ENCODE measurements at places on chromosomes 4 and X. TPM values are rescaled to one million over a fixed set of nuclear protein-coding genes. Genes with fewer than 3 reads are reported as not detected.

Gene MAP9
- 13.2 TPM for total RNA-seq

Gene USP26
- not detected for total RNA-seq

Gene PLAC8
- 3.3 TPM for total RNA-seq

Gene MAGEB18
- not detected for total RNA-seq

Gene CENPC
- total RNA-seq: 17.7 TPM

Gene SLC2A9
- 22.5 TPM for total RNA-seq

Gene DKC1
- 149 TPM for total RNA-seq

Gene AFM
- not detected for total RNA-seq

Gene RPL9
- total RNA-seq: 1,620 TPM

GRCh38 chr4:80112236-80112635 is 39.2 kb upstream of the ANTXR2 start:
- peak; percentile 42 for DNase-seq
- no peak overlapping the region for H3K4me3 ChIP-seq
- H3K4me1 ChIP-seq: no peaks in the 10 kb centered on the region
- H3K27ac ChIP-seq: no peak overlapping the region
- H3K36me3 ChIP-seq: no peaks in the 10 kb centered on the region

DNA sequence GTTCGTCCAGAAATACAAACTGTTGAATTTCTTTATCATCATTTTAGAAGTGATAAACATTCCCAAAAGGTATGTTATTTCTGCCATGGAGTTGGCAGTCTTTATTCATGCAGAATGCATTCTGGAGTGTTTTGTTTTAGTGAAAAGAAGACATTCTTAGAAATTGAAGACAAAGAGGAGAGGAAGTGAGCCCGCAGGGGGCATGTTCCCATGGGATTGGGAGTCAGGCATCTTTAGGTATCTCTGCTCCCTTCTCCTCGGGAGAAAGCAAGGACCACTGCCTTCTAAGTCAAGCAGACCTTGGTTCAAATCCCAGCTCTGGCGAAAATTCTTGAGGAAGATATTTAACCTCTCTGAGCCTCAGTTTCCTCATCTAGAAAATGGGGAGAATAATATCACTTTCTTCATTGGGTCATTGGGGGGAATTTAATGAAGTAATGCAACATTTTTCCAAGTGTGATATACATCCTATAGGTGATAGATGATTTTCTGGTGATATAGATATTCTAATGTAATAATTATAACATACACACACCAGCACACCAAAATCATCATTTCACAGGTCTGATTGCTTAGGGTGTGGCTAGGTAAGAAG is 26.5 kb upstream of the CHRNA9 start:
- no peak overlapping the region for H3K27ac ChIP-seq
- no peaks in the 10 kb centered on the region for H3K36me3 ChIP-seq
- H3K4me1 ChIP-seq: peaks cover 19% of the 10 kb centered on the region
- DNase-seq: no peak
- no peak overlapping the region for H3K4me3 ChIP-seq
- H3K27me3 ChIP-seq: no peaks in the 10 kb centered on the region

- no peak overlapping the region for H3K4me3 ChIP-seq
- DNase-seq: no peak
- no peaks in the 10 kb centered on the region for H3K27me3 ChIP-seq
- H3K36me3 ChIP-seq: no peaks in the 10 kb centered on the region
- H3K27ac ChIP-seq: no peak overlapping the region
Measured at GRCh38 chr4:185092535-185093197, 50.4 kb upstream of the SLC25A4 start.

DNA sequence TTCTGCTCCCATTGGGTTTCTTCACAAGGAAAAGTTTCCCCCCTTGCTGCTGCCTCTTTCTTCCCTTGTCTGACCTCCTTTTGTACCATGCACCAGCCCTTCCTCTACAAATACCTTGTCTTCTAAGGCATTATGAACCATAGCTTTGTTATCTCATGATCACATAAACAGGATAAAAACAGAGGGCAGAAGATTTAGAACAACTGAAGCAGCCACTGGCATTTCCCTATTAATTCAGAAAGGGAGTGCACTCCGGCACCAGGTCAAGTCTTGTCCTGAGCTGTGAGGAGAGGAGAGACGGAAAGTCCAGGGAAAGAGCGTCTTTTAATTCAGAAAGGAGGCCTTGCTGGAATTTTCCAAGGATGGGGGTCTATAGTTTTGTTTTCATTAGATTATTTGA is 281.7 kb downstream of the RCHY1 start:
- no peaks in the 10 kb centered on the region for H3K36me3 ChIP-seq
- no peak for DNase-seq
- H3K4me1 ChIP-seq: no peaks in the 10 kb centered on the region
- no peak overlapping the region for H3K27ac ChIP-seq
- no peak overlapping the region for H3K4me3 ChIP-seq

GRCh38 chr4:107034996-107035818 is 906 bp downstream of the DKK2 start:
- H3K4me1 ChIP-seq: peaks cover 24% of the 10 kb centered on the region
- H3K27me3 ChIP-seq: peaks cover 49% of the 10 kb centered on the region
- no peak for DNase-seq

DNA sequence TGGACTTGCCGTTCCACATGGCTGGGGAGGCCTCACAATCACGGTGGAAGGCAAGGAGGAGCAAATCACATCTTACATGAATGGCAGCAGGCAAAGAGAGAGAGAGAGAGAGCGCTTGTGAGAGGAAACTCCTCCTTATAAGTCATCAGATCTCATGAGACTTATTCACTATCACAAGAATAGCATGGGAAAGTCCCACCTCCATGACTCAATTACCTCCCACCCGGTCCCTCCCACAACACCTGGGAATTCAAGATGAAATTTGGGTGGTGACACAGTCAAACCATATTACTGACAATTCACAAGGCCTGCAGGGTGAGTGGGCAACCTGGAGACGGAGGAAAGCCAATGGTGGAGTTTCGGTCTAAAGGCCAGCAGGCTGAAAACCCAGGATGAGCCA is 394.3 kb upstream of the TRAM1L1 start:
- no peak overlapping the region for H3K4me3 ChIP-seq
- H3K27ac ChIP-seq: no peak overlapping the region
- no peak for DNase-seq
- H3K4me1 ChIP-seq: peaks cover 6% of the 10 kb centered on the region
- H3K36me3 ChIP-seq: no peaks in the 10 kb centered on the region

DNA sequence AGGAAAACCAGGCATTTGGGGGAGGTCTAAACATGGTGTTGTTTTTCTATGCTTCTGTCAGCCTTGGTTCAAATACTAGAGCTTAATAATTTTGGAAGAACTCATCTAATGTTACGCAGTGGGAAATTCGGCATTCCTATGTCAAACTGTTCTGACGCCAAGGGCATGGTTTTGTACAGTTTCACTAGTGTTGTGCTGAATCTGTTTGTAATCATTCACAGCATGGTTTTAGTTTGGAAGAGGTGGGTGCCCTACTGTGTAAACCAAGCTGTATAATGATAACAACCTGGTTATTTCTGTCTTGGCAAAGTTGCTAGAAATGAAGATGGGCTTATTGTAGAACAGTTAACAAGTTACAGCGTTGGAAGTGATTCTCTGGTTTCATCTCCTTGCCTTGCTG is 5.2 kb downstream of the DDX3X start:
- DNase-seq: no peak
- H3K27me3 ChIP-seq: no peaks in the 10 kb centered on the region
- H3K4me1 ChIP-seq: peaks cover 32% of the 10 kb centered on the region
- H3K27ac ChIP-seq: no peak overlapping the region
- H3K36me3 ChIP-seq: peaks cover 83% of the 10 kb centered on the region
- peak overlapping the region; percentile 28 for H3K4me3 ChIP-seq

GRCh38 chrX:12228862-12229261 is 90.6 kb downstream of the FRMPD4 start:
- H3K4me1 ChIP-seq: no peaks in the 10 kb centered on the region
- no peak overlapping the region for H3K27ac ChIP-seq
- no peaks in the 10 kb centered on the region for H3K27me3 ChIP-seq
- no peaks in the 10 kb centered on the region for H3K36me3 ChIP-seq

DNA sequence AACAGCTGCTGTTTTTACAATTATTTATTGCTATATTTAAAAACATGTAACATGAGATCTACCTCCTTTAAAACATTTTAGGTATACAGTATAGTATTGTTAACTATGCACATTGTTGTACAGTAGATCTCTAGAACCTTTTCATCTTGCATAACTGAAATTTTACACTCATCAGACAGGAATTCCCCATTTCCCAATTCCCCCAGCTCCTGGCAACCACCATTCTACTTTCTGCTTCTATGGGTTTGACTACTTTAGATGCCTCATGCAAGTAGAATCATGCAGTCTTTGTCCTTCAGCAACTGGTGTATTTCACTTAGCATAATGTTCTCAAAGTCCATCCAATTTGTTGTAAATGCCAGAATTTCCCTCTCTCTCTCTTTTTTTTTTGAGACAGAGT is 9.7 kb upstream of the LSM6 start:
- no peaks in the 10 kb centered on the region for H3K36me3 ChIP-seq
- no peaks in the 10 kb centered on the region for H3K27me3 ChIP-seq
- H3K4me3 ChIP-seq: no peak overlapping the region
- peak overlapping the region; percentile 44 for H3K27ac ChIP-seq
- DNase-seq: peak; percentile 88

- no peaks in the 10 kb centered on the region for H3K4me1 ChIP-seq
- H3K27ac ChIP-seq: no peak overlapping the region
- no peaks in the 10 kb centered on the region for H3K36me3 ChIP-seq
- no peaks in the 10 kb centered on the region for H3K27me3 ChIP-seq
Measured at GRCh38 chr4:60216752-60217151, 983.4 kb upstream of the ADGRL3 start.

DNA sequence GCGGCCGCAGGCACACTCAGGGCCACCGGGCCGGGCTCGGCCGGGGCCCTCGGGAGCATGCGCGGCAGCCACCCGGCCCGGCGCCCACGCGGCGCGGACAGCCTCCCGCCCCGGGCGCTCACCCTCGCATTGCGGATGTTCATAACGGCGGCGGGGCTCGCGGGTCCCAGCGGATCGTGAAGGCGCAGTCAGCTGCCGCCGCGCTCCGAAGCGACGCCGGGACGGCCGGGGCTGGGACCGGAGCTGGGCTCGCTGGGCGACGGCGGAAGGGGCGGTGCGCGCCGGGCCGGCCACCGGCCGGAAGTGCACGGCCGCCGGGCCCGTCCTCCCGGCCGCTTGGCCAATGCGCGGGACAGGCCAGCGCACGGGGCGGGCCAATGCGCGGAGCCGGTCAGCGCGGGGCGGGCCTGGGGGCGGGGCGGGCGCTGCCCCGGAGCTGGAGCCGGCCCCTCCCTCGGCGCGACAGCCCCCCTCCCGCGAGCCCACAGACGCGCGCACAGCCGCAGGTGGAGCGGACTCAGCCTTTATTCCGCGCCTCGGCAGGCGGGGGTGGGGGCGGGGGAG is at the start of gene NAA10:
NAA10 (minus strand) TSS at position 276 of the 564 bp plus-strand sequence; CDS start at position 143, 133 bp downstream.
- H3K27ac ChIP-seq: no peak within 1 kb of the TSS
- H3K4me1 ChIP-seq: no peaks in the 10 kb centered on the region
- peaks cover 30% of the 10 kb centered on the region for H3K27me3 ChIP-seq
- H3K36me3 ChIP-seq: peaks cover 10% of the 10 kb centered on the region
- H3K4me3 ChIP-seq: peak within 1 kb of the TSS; percentile 76
- peak; percentile 63 for DNase-seq

- no peak overlapping the region for H3K4me3 ChIP-seq
- DNase-seq: peak; percentile 28
- H3K27me3 ChIP-seq: peaks cover 40% of the 10 kb centered on the region
- no peaks in the 10 kb centered on the region for H3K4me1 ChIP-seq
- peak overlapping the region; percentile 19 for H3K27ac ChIP-seq
Measured at GRCh38 chrX:22742174-22742573, 257.6 kb upstream of the DDX53 start.

DNA sequence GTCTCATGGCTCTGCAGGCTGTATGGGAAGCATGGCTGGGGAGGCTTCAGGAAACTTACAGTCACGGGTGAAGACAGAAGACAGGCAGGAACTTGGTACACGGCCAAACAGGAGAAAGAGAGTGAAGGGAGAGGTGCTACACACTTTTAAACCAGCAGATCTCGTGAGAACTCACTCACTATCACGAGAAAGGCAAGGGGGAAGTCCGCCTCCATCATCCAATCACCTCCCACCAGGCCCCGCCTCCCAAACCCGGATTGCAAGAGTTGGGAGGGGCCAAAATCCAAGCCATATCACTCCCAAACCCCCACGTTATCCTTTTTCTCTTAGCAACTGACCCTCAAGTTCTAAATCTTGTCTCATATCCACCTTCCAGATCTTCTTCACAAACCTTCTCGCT is 1710.5 kb upstream of the TENM3 start:
- H3K4me1 ChIP-seq: peaks cover 6% of the 10 kb centered on the region
- no peak overlapping the region for H3K27ac ChIP-seq
- no peak overlapping the region for H3K4me3 ChIP-seq
- peaks cover 7% of the 10 kb centered on the region for H3K27me3 ChIP-seq

GRCh38 chr4:45471335-45471734 is 652.5 kb downstream of the GABRG1 start:
- no peak for DNase-seq
- H3K27me3 ChIP-seq: no peaks in the 10 kb centered on the region
- no peaks in the 10 kb centered on the region for H3K4me1 ChIP-seq
- H3K36me3 ChIP-seq: no peaks in the 10 kb centered on the region
- H3K4me3 ChIP-seq: no peak overlapping the region

GRCh38 chrX:21838937-21839333 is 482 bp upstream of the MBTPS2 start:
- H3K36me3 ChIP-seq: no peaks in the 10 kb centered on the region
- peak overlapping the region; percentile 85 for H3K4me3 ChIP-seq
- peak; percentile 6 for DNase-seq
- H3K4me1 ChIP-seq: no peaks in the 10 kb centered on the region
- peaks cover 41% of the 10 kb centered on the region for H3K27me3 ChIP-seq
- H3K27ac ChIP-seq: peak overlapping the region; percentile 93

DNA sequence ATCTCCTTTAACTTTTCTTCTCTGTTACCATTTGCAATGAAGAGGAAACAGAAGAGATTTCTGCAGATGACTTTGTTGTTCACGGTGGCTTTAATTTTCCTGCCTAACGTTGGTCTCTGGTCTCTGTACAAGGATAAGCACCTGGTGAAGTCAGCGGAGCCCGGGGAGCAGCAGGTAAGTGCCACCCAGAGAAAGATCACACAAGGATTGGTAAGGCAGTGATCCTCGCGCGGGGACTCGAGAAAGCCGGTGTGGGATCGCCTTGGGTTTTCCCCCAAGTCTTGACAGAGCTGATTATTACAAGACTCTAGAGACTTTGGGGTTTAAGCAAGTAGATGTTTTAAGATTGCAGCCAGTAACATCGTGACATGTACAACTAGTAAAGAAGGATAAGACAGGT is 1.3 kb downstream of the GALNTL6 start:
- H3K27me3 ChIP-seq: peaks cover 47% of the 10 kb centered on the region
- no peaks in the 10 kb centered on the region for H3K36me3 ChIP-seq
- no peak for DNase-seq
- H3K4me1 ChIP-seq: peaks cover 8% of the 10 kb centered on the region
- H3K27ac ChIP-seq: no peak overlapping the region
- H3K4me3 ChIP-seq: no peak overlapping the region

DNA sequence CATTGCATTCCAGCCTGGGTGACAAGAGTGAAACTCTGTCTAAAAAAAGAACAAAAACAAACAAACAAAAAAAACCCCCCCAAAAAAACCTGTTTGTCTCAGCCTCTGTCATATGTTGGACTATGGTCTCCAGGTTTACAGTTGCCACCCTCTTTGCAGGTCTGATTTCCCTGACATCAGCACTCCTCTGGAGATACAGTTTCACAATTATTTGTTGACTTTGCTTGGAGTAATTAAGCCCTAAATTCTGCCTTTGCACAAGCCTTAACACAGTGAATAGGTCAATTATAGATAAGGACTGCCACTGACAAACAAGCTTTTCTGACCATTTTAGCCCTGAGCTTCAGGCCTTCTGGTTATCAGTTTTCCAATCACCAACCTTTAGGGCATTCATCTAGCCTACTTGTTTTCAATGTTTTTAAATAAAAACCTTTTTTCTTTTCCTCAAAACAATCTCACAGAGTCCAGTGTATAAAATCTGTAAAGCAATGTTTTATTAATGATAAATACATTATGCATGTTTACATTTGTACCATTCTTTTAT is 20.4 kb upstream of the MAPK10 start:
- H3K27me3 ChIP-seq: no peaks in the 10 kb centered on the region
- no peaks in the 10 kb centered on the region for H3K36me3 ChIP-seq
- H3K4me3 ChIP-seq: no peak overlapping the region
- no peak for DNase-seq
- no peaks in the 10 kb centered on the region for H3K4me1 ChIP-seq
